ENCODE measurements at places on chromosomes 7 and 10.

GRCh38 chr7:77950548-77950947, 152.0 kb downstream of the PHTF2 start:
- DNase-seq: no peak

- DNase-seq: no peak
Observed at GRCh38 chr10:1522237-1522636, 215.1 kb downstream of the ADARB2 start.

GRCh38 chr7:64509583-64509982, 53.3 kb downstream of the ZNF680 start:
- DNase-seq: no peak

GRCh38 chr10:74771054-74771453, 55.3 kb upstream of the KAT6B start:
- DNase-seq: no peak

DNA sequence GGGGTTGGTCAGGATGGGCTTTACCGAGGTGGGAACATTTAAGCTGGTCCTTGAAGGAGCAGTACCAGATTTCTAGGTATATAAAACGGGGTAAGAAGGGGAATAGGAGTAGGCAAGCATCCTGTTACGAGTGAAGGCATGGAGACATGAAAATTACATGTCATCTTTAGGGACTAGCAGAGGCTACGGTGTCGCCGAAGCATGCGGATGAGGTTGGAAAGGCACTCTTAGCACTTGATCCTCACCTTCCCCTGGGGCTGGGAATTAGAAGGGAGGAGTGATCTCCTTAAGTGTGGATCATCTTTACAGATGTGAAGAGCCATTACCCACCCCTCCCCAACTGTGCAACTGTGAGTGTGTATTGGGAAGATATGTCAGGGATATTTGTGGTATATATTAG, 13.8 kb upstream of the ZRANB1 start:
- DNase-seq: no peak

DNA sequence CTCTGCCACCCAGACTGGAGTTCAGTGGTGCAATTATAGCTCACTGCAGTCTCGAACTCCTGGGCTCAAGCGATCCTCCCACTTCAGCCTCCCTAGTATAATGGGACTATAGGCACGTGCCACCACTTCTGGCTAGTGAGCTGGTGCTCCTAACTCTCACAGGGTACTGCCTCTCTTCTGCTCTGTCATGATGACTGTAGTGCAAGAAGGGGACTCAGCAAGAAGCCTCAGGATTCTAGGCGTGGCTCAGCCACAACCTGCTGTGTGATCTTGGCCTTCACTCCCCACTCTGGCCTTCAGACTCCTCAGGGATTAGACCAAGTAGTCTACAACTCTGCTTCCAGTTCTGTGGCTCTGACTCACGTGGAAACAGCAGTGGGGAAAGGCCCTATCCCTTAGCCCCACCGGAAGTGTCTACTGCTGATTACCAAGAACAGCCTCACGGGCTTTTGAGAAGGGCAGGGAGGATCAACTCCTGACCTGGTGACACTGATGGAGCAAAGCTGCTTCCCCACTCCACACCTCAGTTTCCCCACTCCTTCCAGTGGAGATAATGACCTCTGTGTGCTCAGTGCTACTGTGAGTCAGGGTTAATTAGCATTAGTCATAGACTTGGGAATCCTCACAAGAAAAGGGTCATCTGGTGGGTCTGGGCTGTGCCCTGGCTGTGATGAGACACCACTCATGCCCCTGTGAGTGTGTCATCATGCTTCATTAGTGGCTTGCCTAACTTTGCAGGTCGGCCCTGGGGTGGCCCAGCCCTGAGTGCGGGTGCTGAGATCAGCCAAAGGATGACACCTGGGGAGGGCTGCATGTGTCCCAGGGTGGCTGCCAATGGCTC, 41.1 kb downstream of the ZC3HC1 start:
- DNase-seq: peak; percentile 22

GRCh38 chr7:98369726-98370125, 31.2 kb downstream of the BAIAP2L1 start:
- DNase-seq: no peak

GRCh38 chr10:8444630-8445029, 390.1 kb downstream of the GATA3 start:
- no peak for DNase-seq

DNA sequence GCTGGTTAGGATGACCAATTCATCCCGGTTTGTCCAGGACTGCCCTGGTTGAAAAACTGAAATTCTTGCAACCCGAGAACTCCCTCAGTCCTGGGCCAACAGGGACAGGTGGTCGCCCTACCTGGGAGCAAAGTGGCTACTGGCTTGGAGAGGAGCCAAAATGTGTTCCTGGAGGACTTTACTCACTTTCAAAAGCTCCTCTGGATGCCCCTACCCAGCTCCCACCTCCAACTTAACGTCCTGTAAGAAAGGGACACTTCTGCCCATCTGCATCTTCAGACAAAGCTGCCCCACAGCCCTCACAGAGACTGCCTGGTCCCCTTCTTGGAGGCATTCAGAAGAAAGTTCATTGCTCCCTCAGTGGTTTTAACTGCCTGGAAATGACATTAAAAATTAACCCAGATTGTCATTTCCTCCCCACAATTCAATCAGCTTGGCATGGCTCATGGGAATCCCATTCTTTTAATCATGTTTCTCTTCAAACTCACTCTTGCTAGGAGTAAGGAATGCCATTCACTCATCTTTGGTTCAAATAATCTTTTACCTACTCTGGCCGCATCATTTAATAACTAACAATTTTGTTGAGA, 24.0 kb upstream of the HSPA12A start:
- DNase-seq: no peak

GRCh38 chr7:134695321-134695860, 48.7 kb downstream of the BPGM start:
- no peak for DNase-seq

GRCh38 chr7:126778101-126778500, 474.6 kb downstream of the GRM8 start:
- no peak for DNase-seq

- no peak for DNase-seq
Observed at GRCh38 chr7:117134889-117135552, 181.7 kb downstream of the ST7 start.

- DNase-seq: no peak
Observed at GRCh38 chr10:69781576-69781975, 20.1 kb upstream of the COL13A1 start.

GRCh38 chr10:75234683-75235374, 928 bp downstream of the COMTD1 start:
- DNase-seq: no peak

DNA sequence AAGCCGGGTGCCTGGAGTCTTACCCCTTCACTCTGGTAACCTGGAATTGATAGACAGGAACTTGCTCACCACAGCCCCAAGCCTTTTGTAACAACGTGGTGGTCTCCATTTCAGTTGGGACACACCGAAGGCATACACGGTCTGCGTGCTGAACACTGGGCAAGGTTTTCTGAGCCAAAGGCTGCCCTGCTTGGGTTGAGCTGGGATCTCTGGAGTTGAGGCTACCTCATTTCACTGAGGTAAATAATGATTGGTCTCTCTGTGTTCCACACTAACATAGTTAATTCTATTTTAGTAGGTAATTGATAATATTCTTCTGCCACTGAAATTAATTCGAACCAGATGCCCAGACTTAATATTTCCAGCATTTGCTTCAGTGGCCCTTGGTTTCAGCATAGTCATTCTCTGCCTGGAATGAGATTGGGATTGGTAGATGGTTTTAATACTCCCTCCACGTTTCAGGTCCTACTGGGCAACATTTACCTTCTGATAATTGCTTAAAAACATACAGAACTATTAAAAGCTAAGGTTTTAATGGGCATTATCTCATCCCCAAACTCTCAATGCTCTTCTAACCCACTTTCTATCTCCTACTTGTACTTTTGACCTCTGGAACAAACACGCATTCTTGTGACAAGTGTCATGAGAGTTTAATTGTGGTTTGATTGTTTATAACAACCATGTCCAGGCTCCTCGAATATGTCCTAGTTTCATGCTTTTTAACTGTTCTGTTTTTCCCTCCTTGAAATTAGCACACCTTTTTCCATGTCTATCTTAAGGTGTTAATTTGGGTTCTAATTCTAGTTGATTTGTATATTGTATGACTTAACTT, 202.3 kb upstream of the KLF6 start:
- DNase-seq: no peak

GRCh38 chr10:66321723-66322665, 603.8 kb upstream of the LRRTM3 start:
- DNase-seq: no peak

- DNase-seq: no peak
Observed at GRCh38 chr10:810351-810846, 120.9 kb upstream of the DIP2C start.

- no peak for DNase-seq
Observed at GRCh38 chr7:95781961-95782586, 9.7 kb downstream of the DYNC1I1 start.

Measured in GM19239 (cell line).